ENCODE measurements at places on chromosomes 5 and 9.
A peak's percentile ranks its signal among the peaks of the same experiment; 100 is the strongest.

DNA sequence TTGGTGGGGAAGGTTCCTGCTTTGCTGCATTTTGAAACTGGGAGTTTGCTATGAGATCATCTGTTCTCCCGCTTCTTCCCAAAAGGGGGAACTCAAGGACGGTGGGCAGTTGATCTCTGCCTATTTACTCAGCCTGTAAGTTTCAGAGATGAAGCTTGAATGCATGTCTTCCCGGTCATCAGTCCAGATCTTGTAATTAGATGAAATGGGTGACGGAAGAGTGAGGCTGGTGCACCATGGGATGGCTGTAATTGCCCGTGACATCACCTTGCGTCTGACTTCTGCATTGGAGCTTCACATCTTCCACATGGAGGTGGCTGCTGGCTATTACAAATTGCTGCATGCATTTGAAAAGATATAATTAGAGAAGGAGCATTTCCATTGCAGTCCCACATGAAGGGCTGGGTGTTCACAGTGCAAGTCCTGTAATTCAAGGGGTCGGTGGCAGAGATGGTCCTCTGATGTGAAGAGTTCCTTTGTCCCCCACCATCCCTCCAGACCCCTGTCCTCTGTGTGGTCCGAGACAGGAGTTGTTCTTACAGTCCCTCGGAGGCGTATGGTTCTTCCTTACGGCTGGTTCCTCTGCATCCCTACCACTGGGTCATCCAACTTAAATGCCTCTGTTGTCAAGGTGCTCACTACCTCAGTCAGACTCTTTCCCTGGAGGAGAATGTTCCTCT is 72.9 kb downstream of the ZNF618 start:
- no peak for DNase-seq

GRCh38 chr9:116959809-116960208 is 272.7 kb downstream of the TRIM32 start:
- no peak for DNase-seq

DNA sequence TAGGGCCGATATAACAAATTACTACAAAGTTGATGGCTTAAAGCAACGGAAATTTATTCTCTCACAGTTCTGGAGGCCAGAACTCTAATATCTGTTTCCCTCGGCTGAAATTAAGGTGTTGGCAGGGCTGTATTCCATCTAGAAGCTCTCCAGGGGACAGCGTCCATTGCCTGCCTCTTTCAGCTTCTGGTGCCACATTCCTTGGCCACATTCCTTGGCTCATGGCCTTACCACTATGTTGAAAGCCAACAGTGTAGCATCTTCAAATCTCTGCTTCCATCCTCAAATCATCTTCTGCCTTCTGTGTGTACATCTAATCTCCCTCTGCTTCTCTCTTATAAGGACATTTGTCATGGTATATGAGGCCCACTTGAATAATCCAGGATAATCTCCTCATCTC is 17.2 kb downstream of the FGF10 start:
- no peak for DNase-seq

GRCh38 chr9:120482424-120483186 is 97.4 kb downstream of the CDK5RAP2 start:
- DNase-seq = no peak

DNA sequence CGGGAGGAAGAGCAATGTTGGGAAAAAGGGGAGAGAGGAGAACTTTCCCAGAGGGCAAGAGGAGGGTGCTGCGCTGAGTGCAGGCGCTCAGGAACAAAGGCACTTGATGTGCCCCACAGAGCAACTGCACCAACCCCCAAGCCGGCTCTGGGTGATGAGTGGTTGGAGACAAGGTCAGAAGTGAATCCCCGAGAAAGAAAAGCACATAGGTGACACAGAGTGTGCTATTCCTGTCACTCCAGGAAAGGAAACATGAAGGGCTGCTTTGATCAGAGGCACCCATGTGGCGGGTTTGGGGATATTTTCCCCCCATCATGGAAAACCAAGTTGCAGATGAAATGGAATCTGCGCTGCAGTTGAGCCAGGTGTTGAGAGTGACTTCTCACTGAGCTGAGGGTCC is 20.7 kb upstream of the SLC25A48 start:
- DNase-seq = no peak

DNA sequence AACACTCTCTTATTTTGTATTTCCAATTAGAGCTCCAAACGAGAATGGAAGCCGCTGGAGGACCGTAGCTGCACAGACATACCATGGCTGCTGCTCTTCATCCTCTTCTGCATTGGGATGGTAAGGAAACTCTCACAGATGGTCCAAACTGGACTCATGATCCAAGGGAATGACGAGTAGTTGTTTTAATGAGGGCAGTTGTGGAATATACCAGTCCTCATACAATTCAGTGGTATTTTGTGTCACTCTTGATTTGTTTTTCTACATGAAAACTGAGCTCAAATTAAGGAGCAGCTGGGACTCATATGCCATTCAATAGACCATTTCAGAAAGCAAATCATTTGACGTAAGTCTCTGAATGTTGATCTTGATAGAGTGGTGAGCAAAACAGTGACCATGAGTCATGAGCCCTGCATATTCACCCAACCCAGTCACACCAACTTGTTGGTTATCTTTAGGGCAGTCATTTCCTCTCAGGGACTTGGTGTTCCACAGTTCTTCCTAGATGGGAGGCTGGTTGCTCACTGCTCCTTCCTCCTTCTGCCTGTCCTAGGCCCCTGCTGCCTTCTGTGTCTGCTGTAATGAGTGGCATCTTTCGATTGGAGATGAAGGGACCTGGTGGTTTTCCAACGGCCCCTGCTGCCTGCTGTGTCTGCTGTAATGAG is 54.9 kb downstream of the SLC44A1 start:
- DNase-seq = peak; percentile 70

GRCh38 chr5:32022638-32023037 is 151.5 kb downstream of the GOLPH3 start:
- no peak for DNase-seq

GRCh38 chr9:111035543-111036428 is 2.5 kb downstream of the LPAR1 start:
- no peak for DNase-seq

- no peak for DNase-seq
These were observed 423.9 kb downstream of the DMRT2 start for GRCh38 chr9:1473956-1474634.

- no peak for DNase-seq
These were observed 69.4 kb downstream of the NUP214 start for GRCh38 chr9:131194762-131195161.

GRCh38 chr5:93161661-93162654 is 419.1 kb downstream of the NR2F1-AS1 start:
- DNase-seq = no peak

DNA sequence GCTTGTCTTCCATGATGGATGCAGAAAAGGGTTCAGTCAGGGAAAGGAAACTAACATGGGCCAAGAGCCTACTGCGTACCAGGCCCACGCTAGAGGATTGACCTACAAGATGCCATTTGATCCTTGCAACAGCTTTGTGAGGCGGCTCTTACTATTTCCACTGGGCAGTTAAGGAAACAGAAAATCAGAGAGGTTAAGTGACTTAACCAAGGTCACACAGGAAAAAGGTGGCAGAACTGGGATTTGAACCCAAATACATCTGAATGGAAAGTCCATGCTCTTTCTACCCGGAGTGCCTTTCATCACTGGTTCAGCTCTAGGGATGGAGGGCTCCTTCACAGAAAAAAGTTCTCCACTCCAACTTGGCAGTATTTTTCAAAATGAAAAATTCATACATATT is 50.0 kb downstream of the PCDH1 start:
- DNase-seq = no peak

DNA sequence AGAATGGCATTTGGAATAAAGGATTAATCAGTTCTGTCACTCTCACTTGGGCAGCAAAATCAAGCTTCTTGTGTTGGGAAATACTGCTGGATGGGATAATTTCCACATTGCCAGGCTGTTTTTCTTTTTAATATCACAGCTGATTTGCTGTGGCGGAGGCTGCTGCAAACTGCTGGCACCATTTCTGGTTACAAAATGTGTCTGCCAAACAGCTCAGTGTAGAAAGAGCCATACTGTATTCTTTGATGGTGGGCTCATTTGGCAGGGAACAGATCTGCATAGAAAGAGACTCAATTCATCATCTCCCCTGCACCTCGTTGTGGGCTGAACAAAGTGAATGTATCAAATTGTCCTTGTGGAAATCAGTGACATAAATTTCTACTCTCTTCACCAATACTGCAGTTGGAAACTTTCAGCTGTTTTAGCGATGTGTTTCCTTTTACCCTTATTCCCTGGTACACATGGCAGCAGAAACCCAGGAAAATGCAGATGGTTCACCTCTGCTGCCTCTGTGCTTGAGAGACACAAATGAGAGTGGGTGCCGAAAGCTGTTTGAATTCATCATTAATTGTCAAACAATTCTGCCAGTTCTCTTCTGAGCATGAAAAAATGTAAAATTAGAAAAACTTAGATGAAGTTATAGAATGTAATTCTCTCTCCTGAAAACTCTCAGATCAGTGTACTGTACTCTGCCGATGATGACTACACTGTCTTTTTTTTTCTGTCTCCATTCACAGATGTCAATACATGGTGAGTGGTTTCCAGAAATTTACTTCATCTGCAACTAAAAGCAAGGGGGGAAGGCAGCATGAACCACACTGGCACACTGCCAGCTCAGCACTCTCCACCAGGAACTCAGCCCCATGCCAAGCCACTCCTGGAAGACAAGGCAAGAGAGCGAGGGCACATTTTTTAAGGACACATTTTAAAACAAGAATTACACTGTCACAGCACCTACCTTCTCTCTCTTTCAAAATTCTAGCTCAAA is 75.0 kb downstream of the HMHB1 start:
- no peak for DNase-seq

- DNase-seq = no peak
These were observed 60.1 kb upstream of the LMNB1 start for GRCh38 chr5:126716861-126717260.

Data from GM04503 (cell line).